Hematopoietic multipotent progenitor cell treated with erythropoietin and hydrocortisone succinate and interleukin-3 and kit ligand, for 4 days (in vitro differentiated cells): ENCODE measurements at places on chromosomes 1 and 21.

DNA sequence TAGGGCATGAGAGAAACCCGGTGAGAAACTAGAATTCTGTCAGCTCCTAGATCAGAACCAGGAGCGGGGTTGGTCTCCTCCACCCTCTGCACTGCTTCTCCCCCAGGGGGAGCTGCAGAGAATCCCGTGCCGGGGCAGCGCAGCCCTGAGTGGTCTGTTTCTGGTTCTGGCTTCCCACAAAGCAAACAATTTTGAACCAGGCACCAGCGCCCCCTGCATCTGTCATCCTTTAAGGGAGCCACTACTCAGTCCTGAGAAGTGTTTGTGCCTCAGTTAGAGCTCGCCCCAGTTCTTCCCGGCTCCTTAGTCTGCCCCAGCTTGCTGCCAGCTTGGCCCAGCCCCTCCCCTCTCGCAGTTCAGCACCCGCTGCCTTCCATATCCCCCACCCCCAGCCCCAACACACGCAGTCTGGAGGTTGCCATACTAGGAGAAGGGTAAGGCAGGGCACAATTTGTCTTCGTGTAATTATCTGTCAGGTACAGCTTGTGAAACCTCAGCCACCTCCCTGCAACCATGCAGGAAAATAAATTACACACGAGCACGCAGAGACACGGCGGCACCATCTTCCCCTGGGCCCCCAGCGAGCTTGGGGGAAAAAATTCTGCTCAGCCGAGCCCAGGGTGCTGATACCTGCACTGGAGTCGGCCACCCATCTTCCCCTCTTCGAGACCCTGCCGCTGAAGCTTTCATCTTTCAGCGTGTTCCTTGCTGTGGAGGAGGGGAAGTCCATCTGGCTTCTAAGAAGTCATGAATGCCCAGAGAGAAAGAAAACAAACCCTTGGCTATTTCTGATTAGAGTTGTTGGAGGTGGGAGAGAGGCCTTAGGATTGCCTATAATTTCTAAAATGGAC, 62.6 kb upstream of the CD1D start:
- peak; percentile 48 for DNase-seq

GRCh38 chr1:110982320-110982719, 18.6 kb upstream of the LRIF1 start:
- DNase-seq = no peak

DNA sequence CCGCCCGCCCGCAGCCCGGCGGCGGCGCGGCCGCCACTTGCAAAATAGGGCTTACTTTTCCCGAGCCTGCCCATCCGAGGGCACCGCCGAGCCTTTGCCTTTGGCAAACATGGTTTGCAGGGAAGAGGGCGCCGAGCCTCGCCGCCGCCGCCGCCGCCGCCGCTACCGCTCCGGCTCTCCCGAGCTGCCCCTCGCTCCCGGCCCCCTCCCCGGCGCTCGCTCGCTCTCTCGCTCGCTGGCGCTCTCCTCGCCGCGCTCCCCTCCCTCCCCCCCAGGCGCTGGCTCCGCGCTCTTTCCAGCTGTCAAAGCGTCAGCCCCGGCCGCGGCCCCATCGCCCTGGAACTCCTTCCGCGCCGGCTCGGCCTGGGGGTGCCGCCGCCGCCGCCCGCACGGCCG, 298 bp downstream of the SSBP3 start:
- DNase-seq = no peak

GRCh38 chr21:42661688-42662429, 8.4 kb downstream of the PDE9A start:
- DNase-seq = no peak

DNA sequence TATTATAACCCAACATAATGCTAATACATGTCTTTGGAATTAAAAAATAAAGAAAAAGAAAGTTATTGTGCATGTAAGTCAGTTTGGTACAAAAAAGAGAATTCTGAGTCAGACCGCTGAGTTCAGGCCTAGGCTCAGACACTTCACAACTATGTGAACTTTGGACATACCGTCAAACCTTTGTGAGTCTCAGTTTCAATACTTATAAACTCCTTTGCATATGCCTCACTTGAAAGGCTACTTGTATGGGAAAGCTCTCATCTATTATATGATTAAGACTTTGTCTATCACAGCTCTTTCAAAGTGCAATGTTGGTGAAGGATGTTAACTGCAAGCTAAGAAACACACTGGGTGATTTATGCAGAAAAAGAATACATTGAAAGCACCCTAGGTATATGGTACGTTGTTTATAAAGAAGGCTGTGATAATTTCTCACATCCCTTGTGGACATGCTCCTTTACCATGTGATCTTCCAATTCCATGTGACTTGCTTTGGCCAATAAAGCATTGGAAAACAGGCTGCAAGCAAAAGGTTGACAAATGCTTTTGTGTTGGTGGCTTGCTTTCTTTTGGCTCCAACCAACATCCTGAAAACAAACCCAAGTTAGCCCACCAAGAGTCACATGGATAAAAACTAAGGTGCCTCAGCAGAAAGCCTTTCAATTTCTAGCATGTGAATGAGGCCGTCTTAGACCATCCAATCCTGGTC, 49.6 kb downstream of the INTS7 start:
- no peak for DNase-seq

GRCh38 chr1:15152318-15153183, 996 bp upstream of the TMEM51 start:
- DNase-seq = peak; percentile 79

DNA sequence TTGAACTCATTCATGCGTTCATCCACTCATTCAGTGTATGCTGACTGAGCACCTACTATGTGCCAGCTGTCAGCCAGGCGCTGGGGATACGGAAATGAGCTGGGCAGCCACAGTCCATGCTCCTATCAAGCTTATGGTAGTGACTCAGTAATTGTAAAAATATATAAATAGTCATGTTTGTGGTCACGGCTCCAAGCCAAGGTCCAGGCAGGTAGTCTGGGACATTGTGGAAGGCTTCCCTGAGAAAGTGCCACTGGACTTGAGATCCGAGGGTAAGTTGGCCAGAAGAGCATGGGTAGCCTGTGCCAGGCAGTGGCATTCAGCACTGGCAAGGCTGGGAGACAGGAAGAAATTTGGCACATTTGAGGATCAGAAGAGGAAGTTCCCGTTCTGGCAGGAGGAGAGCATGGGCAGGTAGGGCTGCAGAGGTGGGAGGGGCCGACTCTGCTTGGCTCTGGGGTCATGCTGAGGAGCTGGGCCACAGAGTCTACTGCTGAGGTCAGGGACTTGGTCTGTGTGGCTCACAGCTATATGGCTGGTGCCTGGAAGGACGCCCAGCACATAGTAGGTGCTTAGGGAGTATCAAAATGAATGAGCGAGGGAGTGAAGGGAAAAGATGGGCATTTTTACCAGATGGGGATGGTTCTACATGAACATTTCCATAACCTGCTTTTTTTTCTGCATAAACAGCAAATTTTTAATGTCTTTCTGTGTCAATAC, 6.9 kb downstream of the PTPRF start:
- no peak for DNase-seq

DNA sequence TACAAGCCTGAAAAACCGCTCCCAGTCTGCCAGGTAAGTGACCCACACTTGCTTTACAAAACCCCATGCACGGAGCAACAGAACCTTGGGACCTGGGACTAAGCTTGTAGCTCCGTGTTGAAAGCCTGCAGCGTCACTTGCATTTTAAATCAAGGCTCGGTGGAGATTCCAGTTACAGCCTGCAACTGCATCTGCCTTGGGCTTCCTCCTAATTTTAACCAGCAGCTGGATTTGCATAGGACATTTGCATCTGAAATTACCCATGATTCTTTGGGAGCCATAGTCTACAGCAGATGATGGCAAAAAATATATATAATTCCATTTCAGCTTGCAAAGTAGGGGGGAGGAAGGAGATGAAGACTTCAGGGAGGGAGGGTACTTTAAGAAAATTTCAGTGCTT, 62.4 kb upstream of the IGSF21 start:
- DNase-seq = no peak

- peak; percentile 61 for DNase-seq
Observed at GRCh38 chr1:231420959-231421545, 1.0 kb downstream of the EGLN1 start.

DNA sequence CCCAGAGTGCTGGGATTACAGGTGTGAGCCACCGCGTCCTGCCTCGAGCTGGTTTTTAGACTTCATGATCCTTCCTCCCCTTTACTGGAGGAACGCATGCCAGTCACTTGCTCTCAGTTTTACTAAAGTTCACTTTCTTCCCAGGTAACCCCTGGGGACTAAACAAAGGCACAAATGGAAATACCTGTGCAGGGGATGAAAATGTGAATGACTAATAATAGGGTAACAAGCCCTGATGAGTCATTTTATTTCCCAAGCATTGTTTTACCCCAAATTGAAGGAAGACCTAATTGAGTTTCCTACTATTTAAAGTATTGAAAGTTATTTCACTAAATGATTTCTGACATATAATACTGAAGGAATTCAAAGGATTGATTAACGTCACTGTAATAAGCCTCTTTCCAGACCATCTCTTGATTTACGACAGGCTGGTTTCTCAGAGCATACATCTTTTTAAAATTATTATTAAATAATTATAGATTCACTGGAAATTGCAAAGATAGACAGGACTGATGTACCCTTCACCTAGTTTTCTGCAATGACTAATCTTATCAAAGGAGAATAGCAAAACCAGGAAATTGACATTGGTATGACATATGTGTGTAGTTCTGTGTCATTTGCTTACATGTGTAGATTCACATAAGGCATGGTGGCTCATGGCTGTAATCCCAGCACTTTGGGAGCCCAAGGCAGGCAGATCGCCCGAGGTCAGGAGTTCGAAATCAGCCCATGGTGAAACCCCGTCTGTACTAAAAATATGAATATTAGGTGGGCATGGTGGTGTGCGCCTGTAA, 53.2 kb upstream of the SOD1 start:
- DNase-seq = no peak

DNA sequence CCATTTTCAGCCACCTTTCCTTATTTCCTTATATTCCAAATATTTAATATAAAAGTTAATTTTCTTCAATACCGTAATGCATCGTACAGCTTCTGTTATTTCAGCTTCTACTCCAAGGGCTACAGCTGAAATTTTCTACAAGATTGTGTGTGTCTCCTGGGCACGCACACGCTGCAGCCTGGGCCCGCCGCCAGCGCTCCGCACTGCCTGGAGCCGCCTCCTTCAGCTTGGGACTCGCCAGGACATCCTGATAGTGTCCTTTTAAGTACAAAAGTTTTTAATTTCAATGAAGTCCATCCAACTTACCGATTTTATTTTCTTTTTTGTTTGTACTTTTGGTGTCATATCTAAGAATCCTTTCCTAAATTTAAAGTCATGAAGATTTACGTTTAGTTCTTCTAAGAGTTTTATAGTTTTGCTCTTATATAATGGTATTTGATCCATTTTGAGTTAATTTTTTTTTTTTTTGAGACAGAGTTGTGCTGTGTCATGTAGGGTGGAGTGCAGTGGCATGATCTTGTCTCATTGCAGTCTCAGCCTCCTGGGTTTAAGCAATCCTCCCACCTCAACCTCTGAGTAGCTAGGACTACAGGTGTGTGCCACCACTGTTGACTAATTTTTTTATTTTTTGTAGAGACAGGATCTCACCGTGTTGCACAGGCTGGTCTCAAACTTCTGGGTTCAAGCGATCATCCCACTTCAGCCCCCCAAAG, 82.8 kb downstream of the AXDND1 start:
- no peak for DNase-seq

DNA sequence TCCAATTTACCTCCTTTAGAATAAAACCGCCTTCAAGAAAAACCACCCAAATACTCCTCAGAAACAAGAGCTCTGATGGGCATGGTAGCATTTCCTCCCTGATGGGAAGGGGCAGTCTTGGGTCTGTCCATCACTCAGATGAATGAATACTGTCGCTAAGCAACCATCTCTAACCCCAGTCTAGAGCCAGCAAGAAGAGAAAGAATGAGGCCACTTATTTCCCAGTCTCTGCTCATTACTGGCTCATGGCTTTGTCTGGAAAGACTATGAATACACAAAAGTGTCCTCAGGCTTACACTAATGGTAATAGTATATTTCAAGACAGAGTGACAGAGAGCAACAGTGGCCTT, 51.0 kb upstream of the F3 start:
- DNase-seq = no peak

GRCh38 chr1:230158415-230159291, 91.6 kb downstream of the GALNT2 start:
- DNase-seq = peak; percentile 56

GRCh38 chr1:6380037-6380436, 13.5 kb downstream of the ACOT7 start:
- no peak for DNase-seq

DNA sequence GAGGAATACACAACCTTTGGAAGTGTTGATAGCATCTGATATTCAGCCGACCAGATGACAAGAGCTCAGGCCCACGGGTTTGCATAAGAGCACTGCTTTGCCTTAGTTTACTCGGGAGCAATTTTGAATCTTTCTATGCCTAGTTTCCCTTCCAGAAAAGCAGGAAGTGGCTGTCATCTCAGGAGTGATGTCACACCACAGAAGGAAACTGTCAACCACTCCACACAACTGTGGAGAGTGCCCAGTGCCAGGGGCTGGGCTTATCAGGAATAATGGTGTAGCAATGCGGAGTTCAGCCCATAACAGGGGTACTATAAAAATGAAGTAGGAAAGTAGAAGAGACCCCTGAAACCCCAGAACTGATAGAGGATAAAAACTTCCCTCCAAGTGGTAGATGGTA, 28.4 kb downstream of the NTPCR start:
- peak; percentile 23 for DNase-seq

DNA sequence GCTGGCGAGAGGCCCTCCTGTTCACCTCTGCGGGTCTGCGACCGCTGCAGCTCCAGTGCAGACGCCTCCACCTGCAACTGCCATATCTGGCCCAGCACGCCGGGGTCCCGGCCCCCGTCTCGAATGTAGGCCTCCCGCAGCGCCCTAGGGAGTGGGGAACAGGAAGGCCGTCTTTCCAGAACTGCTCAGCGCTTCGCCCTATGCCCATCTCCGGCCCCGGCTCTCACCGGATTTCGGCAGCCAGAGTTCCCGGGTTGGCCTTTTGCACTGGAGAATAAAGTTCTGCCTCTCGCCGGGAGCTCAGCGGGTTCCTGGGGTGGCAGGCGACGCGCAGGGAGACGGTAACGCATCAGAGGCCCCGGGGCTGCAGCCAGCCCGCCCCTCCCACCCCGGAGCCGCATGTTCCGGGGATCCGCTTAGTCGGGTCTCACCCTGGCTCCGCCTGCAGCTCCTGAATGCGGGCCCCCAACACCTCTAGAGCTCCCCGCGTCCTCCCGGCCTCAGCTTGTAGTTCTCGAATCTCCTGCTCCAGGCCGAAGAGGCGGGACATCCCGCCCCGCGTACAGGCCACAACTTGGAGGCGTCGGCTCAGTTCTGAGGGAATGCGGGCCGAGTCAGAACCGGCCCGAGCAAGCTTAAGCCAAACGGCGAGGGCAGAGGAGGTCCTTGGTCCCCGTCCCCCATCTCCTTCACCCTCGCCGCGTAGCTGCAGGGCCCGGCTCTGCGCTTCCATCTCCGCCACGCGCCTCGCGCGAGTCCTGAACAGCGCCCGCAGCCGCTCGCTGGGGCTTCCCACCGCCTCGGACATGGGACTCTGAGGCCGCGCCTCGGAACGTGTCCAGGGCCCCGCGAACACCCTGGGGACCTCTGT, 1.1 kb downstream of the CCDC17 start:
- no peak for DNase-seq

DNA sequence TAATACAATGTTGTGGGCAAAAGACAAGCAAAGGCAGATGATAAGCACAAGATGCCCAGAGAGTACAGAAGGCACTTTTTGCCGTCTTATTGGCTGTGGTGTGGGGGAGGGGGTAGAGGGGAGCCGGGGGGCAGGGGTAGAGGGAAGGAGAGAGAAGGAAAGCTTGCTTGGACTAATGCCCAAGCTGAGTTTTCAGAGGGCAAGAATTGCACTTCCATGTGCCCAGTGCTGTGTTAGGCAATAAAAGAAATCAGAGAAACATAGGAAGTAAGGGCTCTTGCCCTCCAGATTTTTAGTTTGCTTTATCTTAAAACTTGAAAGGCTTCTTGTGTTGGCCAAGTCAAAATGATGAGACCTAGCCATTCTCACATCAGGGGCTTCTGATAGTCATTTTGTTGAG, 8.3 kb downstream of the S100A12 start:
- DNase-seq = no peak
